ENCODE measurements at places on chromosomes 7 and 10.

DNA sequence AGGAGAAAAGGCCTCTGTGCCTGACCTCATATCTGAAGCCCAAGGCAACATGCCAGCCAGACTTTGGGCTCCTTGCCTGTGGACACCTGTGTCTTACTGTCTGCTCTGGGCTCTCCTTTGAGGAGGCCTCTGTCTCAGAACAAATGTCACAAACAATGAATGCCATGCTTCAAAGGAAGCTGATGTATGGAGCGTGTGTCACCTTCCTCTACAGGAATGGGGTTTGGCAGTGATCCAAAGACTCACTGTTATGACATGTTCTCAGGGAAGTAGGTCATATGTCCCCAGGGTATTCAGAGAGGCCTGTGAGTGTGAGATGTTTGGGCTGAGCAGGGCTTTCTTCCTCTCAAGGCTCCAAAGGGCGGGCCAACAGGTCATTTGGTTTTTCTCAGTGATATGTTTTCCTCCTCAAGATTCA is 38.4 kb downstream of the PTPRE start:
- DNase-seq = no peak

GRCh38 chr10:125578658-125579315 is 104.2 kb downstream of the TEX36 start:
- no peak for DNase-seq

GRCh38 chr7:91796122-91796521 is 84.4 kb downstream of the MTERF1 start:
- DNase-seq = no peak

GRCh38 chr10:28906415-28906814 is 229.1 kb downstream of the BAMBI start:
- no peak for DNase-seq

GRCh38 chr10:20618011-20618547 is 279.0 kb downstream of the NEBL start:
- DNase-seq = no peak

DNA sequence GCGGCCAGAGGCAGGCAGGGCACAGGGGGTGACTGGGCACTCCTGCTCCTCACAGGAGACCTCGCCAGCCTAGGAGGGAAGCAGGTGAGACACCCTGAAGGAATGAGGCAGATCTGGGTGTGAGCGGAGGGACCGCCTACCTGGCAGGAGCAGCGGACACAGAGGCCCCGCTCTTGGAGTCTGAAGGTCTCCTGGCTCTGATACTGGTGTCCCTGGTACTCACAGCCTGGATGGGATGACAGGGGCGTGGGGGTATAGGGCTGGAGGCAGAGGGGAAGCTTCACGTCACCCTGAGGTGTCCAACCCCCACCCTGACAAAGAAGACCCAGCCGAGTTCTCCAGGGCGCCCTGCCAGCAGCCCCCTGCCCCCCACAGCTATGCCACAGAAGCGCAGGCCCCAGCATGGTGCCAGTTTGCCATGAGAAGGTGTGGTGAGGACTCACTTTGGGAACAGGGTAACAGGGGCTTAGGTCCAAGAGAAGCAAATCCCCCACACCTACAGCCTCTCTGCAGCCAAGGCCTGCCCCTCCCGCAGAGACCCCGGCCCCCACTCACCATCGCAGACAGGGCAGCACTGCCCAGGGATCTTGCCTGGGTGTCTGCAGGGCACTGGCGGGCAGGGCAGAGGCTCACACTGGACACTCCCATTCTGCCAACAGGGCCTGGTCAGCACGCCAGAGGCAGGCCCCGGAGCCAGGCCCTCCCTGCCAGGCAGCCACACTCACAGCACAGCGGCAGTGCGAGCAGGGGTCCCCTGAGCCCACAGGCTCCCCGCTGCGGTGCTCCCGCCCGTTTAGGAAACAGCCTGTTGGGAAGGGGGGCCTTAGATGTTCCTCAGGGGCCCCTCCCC is 17.0 kb downstream of the KCP start:
- DNase-seq = no peak

DNA sequence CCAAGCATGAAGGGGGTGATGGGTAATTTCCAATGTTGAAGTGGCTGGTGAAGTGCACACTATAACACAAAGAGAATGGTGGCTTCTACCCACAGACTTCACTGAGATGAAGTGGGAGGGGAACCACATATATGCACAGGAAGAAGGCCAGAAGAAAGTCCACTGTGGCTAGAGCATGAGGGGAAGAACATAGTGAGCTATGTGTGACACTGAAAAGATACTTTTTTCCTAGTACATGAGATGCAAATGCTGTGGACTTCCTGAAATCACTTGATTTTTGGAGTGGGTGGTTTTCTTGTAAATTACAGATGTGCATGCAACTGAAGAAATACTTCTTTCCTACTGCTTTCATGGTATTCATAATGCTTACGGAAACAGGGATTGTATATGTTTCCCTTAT is 115.6 kb upstream of the PHYHIPL start:
- no peak for DNase-seq

GRCh38 chr7:13016592-13017332 is 329.3 kb downstream of the ARL4A start:
- DNase-seq = no peak

DNA sequence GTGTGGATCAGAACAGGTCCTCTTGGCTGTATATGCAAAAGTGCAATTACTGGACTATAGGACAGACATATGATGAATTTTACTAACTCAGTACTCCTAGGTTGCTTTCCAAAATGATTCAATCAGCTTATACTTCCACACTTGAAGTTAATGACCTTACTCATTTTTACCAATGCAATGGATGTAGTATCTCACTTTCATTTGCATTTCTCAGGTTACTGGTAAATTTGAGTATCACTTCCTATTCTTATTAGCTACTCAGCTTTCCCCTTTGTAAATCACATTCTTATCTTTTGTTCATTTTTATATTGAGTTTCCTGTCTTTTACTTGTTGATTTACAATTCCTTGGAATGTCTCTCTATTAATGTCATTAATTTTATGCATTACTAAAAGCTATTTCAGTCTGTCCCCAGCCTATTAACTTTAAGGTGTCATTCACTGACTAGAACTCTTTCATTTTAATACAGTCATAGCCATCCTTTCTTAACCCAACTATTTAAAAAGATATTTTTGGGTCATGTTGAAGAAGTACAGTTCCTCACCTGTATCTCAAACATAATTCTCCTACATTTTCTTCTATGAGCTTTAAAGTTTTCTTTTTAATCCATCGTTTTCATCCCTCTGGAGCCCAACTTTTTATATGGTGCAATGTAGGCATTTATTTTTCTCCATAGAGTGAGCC is 88.6 kb downstream of the VIM start:
- DNase-seq = no peak

GRCh38 chr7:76330673-76331072 is 28.1 kb downstream of the YWHAG start:
- DNase-seq = no peak

GRCh38 chr10:17233286-17233991 is 5.4 kb downstream of the VIM start:
- DNase-seq = no peak

DNA sequence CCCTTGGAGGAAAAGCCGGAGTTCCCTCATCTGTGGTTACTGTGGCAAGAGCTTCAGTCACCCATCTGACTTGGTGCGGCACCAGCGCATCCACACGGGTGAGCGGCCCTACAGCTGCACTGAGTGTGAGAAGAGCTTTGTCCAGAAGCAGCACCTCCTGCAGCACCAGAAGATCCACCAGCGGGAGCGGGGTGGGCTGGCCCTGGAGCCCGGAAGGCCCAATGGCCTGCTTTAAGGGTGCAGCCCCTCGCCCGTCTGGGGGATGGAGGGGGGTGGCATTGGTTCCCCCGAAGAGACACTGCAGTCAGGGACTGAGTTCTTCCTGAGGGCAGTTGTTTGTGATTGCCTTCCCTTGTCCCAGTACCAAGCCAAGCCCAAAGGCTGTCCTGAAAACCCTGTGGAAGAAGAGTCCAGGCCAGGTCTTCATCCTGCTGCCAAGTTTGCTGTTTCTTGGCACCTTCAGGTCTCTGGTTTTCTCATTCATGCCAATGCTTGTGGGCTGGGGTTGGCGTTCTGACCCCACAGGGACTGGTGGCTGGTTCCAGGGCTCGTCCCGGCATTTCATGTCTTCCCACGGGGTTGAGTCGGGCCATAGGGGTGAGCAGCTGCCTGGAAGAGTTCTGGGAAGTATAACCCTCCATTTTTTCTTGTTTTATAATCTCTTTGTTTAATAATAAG is 7.7 kb upstream of the ZNF783 start:
- DNase-seq = no peak

DNA sequence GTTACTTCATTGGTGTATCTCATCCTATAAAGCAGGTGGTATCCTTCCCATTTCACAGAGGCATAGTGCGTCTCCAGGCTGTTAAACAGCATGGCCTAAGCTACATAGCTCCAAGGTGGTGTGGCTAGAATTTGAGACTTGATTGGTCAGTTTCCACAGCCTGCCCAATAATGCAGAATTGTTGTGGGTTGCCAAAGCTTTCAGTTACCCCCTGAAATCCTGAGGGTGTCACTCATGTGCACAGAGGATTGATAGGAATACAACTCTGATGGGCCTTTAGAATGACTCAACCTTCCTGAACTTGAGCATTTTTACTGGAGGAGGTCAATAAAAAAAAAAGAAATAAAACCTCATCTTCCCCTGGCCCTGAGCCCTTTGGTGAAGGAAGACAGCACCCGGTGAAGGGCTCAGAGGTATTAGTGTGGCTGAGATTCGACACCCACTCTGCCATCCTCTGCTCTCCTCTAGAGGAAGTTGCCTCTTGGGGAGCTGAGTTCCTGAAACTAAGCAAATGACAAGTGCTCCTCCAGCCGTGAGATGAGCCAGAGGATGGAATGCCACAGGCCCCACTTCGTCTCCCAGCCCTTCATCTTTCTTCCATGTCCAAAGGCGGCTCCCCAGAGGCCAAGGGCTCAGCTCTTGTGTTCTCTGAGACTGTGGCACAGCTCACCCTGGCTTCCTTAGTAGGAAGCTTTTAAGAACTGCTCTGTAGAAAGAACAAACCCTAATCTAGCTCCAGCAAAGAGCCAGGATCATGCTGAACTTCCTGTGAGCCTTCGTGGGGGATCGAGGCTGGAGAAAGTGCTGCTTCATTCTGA is 1.0 kb downstream of the ACSL5 start:
- no peak for DNase-seq

- DNase-seq = no peak
These were observed 197.4 kb downstream of the RNLS start for GRCh38 chr10:88385601-88386203.
